ENCODE measurements at places on chromosomes 1 and 21.

DNA sequence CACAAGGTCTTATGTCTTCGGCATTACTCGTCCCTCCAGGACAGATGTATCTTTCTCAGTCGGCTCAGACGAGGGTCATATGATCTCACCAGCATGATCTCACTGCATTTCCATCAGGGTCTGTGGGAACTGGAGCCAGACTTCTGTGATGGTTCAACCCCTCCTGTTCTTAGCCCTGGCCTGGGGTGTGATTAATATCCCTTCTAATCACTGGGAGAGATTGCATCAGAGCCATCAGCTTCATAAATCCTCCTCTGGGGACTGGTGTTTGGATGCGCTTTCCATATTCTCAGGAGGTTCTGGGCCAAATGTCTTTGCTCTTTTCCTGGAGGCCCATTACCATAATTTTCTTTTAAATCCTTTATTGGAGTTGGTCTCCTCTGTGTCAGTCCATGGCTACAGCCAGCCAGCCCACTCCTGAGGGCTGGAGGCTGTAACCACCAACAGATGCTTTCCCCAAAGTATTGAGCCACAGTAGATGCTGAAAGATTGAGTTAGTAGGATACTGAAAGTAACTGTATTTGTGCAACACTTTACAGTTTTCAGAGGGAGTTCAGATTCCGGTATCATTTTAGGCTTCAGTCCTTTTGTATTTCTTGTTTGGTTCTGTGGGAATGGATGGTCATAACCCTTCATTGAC, 20.0 kb downstream of the CACNA1E start:
- DNase-seq = no peak

- DNase-seq = no peak
These were observed 22.5 kb upstream of the IKBKE start for GRCh38 chr1:206447792-206448191.

GRCh38 chr1:228452194-228453021, 34.8 kb upstream of the RNF187 start:
- no peak for DNase-seq

DNA sequence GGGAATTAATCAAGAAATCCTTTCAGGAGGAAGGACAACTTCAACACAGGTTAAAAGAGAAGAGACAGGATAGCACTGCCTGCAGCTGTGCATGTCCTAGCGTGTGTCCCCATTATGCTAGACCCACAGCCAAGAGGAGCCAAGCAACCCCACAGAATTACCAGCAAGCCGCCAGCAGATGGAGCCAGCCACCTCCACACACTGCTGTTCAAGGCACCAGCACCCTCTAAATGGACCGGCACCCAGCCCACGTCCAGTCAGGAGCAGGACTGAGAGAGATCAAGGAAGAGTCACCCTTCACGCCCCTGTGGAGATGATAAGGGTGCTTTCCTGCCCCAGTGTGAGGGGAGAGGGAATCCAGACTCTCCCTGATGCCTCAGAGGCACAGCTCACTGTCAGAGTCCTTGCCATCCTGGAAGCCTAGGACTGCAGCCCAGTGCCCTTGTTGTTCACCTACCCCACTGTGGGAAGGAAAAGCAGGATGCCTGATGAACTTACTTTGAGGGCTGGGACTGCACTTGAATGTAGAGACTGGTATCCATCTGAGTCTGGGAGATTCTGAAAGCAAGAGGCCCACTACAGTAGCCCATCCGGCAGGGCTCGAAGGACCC, 37.1 kb upstream of the CTTNBP2NL start:
- DNase-seq = no peak

GRCh38 chr1:10122926-10123325, 87.4 kb upstream of the KIF1B start:
- DNase-seq = no peak

GRCh38 chr1:157429601-157430240, 122.6 kb downstream of the FCRL5 start:
- no peak for DNase-seq

GRCh38 chr21:18298228-18298627, 53.6 kb downstream of the CHODL start:
- DNase-seq = no peak

DNA sequence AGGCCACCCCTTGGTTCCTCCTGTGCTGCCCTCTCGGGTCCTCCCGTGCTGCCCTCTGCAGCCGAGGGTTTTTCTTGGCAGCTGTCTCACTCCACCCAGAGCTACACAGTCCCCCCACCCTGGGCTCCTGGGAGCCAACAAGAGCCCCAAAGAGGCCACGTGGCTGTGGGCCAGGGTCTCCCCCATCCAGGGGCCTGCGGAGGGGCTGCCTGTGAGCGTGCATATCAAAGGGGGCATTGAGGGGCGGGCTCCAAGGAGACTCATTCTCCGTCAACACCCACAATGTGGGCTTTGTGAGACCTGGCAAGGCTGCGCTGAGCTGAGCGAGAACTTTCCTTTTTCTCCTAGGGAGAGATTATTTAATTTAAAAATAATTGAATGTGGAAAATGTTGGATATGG, 108.7 kb upstream of the ARHGEF16 start:
- no peak for DNase-seq

DNA sequence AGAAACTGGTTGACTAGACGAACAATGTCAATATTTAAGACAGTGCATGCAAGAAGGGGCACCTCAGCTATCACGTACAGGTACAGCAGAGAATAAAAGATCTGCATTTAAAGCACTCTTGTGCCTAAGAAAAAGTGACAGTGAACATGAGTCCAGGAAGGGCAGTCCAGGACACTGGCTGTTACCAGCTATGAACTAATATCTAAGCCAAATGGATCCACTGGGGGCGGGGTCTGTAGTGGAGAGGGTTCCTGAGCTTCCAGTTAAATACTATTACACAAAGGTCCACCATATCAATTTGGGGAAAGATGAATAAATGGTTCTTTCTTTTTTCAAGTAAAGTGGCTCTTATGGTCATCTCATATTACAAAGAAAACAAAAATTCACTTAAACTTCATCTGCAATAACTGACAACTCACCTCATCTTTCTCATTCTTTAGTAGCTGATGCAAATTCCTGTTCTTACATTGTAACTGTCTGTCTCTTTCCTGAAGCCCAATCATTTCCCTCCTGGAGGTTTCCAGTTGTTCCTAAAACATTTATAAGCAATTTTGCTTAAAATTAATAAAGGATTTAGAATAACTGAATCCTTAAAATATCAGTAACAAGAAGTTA, 24.5 kb downstream of the SSX2IP start:
- DNase-seq = no peak

GRCh38 chr1:1777583-1777899, 729 bp downstream of the NADK start:
- no peak for DNase-seq

GRCh38 chr1:54425152-54425584, 19.0 kb upstream of the SSBP3 start:
- no peak for DNase-seq

DNA sequence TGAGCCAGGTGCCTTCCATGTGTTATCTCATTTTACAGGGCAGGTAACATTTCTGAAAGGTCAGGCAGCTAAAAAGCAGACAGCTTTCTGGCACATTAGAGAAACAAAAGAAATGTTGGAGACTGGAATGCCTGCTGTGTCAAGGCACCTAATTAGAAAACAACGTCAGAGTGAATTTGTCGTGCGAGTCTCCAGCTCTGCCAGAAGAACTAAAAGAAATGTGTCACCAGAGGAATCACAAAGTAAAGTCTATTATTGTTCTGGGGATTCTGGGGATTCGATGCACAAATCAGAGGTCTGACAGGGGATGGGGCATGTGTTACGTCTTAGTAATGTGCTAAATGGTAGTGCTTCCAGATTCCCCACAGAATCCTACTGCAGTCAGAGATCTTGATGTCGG, 89.3 kb downstream of the EDEM3 start:
- no peak for DNase-seq

DNA sequence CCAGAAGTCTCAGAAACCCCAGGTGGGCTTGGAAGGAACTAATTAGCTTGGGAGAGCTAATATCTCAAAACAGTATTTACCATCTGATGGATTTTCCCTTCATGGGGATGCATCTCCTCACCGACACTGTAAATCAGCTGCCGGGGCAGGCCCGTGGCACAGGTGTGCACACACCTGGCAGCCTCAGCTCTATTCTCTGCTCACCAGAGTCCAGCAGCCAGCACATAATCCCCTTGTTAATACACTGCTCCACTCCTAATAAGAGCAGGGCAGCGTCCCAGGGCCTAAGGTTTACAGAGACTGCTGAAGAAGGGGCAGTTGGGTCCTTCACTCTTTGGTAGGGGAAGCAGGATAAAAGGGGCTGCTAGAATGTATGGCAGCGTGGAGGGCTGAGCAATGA, 200.0 kb downstream of the TOMM20 start:
- no peak for DNase-seq

DNA sequence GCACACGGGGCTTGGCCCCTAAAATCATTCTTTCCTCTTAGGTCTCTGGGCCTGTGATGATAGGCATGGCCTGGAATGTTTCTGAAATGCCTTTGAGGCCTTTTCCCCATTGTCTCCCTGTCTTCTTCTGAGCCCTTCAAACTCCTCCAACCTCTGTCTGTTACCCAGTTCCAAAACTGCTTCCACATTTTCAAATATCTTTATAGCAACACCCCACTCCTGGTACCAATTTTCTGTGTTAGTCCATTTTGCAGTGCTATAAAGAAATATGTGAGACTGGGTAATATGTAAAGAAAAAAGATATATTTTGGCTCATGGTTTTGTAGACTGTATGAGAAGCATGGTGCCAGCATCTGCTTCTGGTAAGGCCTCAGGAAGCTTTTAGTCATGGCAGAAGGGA, 158.8 kb downstream of the TM2D1 start:
- no peak for DNase-seq

- DNase-seq = no peak
These were observed 338.1 kb downstream of the PAPPA2 start for GRCh38 chr1:176800978-176801513.

GRCh38 chr21:27275294-27275927, 308.5 kb upstream of the ADAMTS5 start:
- DNase-seq = no peak

DNA sequence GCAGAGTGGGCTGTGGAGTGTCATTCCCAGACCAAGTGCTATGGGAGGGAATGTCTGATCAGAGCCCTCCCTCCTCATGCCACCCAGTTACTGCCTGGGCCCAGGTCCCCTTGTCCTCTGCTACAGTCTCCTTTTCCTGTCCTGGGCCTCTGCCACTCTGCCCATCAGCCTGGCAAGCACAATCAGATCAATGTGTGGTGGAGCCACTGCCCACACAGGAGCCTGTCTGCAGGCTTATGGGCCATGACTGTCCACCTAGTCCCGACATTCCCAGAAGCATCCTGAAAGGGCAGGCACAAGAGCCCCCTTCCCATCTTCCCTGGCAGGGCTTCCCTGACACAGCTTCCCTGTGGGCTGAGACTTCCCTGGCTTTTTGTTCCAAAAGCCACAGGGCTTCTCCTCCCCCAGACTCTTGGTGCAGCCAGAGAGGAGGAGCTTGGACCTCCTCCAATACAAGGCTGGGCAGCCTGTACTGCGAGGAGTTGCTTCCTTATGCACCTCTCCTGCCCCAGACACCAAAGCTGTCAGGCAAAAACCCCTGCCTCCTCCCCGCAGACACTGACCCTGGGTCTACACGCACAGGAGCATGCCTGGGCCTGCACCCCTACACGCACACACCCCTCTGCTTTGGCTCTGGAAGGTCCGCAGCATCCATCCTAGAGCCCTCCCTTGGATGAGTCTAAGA, 29.2 kb upstream of the CNTN2 start:
- no peak for DNase-seq

GRCh38 chr1:175793617-175794016, 50.2 kb upstream of the TNR start:
- no peak for DNase-seq

DNA sequence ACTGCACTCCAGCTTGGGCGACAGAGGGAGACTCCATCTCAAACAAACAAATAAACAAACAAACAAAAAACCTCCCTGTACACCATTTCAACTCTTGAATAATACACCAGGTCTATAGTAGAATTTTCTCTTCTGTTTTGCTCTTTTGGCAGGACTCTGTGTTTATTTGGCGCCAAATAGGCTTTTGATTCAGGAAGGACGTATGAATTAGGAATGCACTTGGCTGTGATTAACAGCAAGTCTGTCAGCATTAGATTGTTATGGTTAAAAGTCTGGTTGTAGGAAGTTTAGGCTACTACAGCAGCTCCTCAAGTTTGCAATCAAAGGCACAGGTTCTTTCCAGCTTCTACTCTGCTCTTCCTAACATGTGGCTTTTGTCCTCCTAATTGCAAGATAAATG, 113.8 kb upstream of the KCNK1 start:
- no peak for DNase-seq

DNA sequence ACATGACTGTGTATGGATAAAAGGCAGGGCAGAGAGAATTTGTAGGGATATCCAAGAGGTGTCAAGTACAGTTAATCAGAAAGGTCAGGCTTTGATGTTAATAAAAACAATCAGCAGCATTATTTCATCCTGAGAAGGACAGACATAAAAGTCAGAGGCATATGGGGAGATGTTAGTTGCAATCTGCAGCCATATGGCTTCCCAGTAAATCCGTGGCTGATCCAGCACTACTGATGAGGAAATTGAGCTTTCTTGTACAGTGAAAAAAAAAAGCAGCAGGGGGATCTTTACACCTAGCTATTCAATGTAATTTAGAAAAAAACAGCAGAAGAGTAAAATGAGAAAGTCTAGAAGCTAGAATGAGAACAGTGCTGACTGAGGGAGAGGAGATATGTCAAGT, 2.2 kb upstream of the SPRR1B start:
- DNase-seq = no peak

DNA sequence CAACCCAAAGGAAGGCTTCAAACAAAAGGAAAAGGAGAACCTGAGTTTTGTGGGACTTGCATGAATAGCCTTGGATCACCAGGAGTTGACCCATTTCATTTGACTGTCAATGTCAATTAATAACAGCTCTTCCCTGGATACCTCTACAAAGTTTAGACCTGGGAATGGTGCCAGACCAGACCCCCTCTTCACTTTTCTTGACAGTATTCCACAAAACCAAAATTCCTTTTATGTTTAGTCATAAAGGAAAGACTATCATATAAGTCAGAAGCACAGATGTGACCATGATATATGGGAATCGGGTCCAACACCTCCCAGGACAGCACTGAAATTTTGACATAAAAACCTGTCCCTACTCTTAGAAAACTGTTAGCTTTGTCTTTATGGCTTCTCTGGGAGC, 191.8 kb downstream of the LYPLAL1 start:
- no peak for DNase-seq

GRCh38 chr21:26157801-26158200, 12.8 kb downstream of the APP start:
- no peak for DNase-seq

GRCh38 chr1:206847337-206847834, 18.0 kb upstream of the IL20 start:
- DNase-seq = no peak

GRCh38 chr1:7366955-7367665, 404.0 kb upstream of the VAMP3 start:
- DNase-seq = no peak

- DNase-seq = no peak
These were observed 25.8 kb downstream of the KIAA0040 start for GRCh38 chr1:175166746-175167145.

DNA sequence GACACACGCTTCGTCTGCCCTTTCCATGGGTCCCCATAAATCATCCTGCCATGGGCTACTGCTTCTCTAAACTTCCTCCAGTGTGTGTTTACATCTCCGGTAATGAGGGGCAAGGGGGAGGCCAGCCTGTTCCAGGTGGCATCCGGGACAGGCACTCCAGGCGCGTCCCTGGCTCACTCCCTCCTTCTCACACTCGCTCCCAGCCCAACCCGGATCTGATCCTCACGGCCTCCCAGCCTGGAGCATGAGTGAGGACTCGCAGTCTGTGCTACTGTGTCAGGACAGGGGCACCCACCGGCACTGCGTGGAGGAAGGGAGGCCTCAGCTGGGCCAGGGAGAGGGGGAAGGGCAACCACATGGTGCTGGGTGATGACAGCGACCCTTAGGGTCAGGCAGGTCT, 225.4 kb downstream of the TRABD2B start:
- no peak for DNase-seq

Measured in activated CD8-positive, alpha-beta memory T cell treated with anti-CD3 and anti-CD28 coated beads for 48 hours (primary cell).